ENCODE measurements at places on chromosomes 13 and 19.

- DNase-seq = no peak
These were observed 1587.1 kb downstream of the PCDH9 start for GRCh38 chr13:65642996-65643395.

- no peak for DNase-seq
These were observed 851 bp downstream of the ZNF320 start for GRCh38 chr19:52896431-52897137.

DNA sequence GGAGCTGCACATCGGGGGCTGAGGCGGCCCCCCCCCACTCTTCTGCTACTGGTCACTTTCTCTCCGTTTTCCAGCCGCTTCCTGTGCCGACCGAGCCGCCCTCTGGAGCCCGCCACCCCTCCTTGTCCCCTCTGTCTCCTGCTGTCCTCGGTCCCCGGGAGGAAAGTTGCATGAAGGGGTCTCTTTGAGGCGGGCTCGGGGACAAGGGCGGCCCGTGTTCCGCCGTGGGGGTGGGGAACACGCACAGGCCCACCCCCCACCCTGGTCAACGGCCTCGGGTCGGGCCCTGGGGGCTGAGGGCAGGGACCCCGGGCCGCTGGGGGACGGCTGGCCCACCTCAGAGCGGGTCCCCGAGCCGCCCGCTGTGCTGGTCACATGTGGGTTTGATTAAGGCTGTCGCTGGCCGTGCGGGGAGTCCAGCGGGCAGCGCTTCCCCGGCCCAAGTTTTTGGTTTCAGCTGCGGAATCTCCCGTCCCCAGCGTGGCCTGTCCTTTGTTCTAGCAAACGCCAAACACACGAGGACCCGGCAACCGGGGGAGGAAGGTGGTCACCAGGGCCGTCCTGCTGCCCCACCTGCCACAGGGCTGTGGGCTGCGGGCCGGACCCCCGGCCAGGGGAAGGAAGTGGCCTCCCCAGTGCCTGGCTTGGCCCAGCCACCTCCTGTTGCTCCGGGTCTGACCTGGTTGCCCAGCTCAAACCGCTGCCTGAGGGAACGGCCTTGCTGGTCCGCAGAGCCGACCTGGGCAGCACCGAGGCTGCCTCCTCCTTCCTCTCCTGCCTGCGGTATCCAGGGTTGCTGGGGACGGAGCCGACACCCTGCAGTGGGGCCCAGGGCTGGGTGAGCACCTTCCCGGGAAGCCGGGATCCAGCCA lies 1.9 kb downstream of the EFNA2 start:
- DNase-seq = no peak

- no peak for DNase-seq
These were observed 1.3 kb upstream of the LRCH1 start for GRCh38 chr13:46551410-46552302.

- no peak for DNase-seq
These were observed 19.2 kb upstream of the ZC3H13 start for GRCh38 chr13:46071590-46072249.

DNA sequence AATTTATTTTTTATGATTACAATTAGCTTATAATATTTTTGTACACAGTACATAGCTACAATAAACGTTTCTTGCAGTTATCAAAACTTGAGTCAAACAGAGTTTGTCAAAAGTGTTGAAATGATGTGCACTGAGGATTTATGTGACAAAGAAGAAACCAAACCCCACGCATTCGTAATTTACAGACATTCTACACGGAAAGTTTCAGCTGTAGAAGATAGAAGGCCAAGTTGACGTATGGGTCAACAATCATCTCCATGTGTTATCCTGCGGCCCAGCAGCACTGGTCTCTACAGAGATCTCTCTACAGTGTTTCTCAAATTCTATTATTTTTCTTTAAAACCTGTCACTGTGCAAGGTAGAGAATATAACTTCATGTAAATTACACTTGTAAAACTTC lies 1507.6 kb downstream of the PCDH9 start:
- no peak for DNase-seq

DNA sequence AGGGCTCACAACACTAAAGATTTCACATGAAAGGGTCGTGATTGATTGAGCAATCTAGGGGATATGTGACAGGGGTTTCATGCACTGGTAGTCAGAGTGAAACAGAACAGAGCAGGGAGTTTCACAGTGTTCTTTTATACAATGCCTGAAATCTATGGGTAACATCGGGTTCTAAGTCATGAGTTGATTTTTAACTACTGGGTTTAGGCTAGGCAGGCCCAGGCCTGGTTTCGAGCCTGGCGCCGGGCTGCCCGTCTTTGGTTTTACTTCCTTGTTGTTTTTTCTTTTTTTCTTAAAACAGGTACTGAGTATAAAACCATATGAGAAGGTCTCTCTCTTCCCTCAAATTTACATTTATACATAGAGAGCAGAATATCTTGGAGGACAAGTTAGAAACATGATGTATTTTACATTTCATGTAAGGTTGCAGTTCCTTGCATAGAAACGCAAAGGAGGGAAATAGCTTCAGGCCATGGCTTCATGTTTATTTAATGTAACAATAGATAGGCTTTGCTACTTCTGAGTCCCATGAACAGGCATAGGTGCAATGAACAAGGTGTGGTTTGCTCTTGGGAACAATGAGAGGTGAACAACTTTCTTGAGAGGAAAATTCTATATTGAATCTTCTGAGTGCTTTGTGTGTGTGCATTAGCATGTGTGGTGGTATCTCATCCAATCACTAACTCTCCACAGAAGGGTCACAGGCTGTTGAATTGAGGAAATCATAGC lies 128.9 kb upstream of the RXFP2 start:
- no peak for DNase-seq

DNA sequence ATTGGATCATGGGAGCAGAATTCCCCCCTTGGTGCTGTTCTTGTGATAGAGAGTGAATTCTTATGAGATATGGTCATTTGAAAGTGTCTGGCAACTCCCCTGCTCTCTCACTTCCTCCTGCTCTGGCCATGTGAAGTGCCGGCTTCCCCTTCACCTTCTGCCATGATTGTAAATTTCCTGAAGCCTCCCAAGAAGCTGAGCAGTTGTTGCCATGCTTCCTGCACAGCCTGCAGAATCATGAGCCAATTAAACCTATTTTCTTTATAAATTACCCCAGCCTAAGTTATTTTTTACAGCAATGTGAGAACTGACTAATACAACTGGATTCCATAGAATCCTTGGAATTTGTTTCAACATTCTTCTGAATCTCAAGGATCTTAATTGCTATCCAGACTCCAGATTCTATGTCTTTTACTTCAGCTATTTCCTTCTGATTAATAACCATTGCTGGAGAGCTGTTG lies 328.1 kb downstream of the SLITRK5 start:
- no peak for DNase-seq

- DNase-seq = no peak
These were observed 62.8 kb upstream of the EDNRB start for GRCh38 chr13:77981281-77981881.

DNA sequence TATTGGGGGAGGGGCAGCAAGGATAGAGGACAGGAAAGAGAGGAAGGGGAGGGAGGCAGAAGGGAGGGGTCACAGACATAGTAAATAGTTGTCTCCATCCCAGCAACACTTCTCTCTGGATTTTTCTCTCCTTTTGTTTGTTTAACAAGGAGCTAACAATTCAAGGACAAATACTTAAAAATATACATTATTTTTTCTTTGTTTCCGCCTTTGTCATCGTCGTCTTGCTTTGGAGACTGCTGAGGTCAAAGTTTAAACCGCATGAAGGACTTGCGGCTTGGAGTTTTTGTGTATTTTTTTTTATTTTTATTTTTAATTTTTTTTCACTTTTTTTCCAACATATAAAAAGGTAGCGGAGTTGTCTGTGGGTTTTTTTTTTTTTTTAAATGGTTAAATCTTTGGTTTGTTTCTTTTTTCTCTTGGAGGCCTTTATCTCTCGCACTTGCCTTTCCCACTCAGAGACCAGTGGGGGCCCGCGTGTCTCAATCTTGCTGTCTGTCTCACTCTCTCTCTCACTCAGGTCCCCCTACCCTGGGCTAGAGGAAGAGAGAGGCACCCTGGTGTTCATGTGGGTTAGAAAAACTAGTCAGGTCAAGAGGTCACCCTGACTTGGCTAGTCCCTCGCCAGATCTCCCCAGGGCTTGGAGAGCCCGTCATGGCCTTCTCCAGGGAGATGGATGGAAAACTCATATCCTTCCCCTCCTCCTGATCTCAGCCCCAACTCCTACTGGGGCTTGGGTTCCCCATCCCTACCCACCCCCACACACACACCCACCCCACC lies 11.0 kb downstream of the ZNF574 start:
- DNase-seq = no peak

DNA sequence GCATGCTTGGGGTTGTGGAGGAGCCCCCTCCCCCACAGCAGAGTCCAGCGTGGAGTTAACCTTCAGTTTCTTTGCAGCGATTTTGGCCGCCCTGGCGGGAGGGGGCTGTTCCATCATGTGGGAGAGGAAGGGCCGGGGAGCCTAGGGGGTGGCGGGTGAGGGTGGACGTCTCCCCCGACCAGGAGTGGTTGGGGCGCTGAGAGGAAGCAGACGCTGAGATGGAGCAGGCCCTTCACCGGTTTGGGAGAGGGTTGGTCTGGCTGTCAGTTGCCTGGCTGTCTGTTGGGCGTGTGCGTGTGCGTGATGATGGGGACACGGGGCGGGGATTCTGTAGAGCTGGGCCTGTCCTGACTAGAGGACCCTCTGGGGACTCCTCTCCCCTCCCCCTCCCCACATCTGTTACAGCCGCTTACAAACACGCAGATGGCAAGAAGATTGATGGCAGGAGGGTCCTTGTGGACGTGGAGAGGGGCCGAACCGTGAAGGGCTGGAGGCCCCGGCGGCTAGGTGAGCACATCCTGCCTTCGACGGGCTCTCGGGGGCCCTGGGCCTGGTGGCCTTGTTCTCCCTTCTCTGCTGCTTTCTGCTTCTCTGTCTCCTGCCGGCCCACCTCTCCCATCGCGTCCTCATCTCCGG lies 9.8 kb upstream of the LIN7B start:
- DNase-seq = no peak

- no peak for DNase-seq
These were observed 3.2 kb upstream of the PVR start for GRCh38 chr19:44640518-44640917.

GRCh38 chr19:49896863-49897621 lies at the start of gene IL4I1:
Gene IL4I1 (minus strand): TSS chr19:49896887. CDS start chr19:49896160, 727 bp downstream.
- no peak for DNase-seq

- DNase-seq = no peak
These were observed 12.6 kb upstream of the AXL start for GRCh38 chr19:41206456-41206855.

DNA sequence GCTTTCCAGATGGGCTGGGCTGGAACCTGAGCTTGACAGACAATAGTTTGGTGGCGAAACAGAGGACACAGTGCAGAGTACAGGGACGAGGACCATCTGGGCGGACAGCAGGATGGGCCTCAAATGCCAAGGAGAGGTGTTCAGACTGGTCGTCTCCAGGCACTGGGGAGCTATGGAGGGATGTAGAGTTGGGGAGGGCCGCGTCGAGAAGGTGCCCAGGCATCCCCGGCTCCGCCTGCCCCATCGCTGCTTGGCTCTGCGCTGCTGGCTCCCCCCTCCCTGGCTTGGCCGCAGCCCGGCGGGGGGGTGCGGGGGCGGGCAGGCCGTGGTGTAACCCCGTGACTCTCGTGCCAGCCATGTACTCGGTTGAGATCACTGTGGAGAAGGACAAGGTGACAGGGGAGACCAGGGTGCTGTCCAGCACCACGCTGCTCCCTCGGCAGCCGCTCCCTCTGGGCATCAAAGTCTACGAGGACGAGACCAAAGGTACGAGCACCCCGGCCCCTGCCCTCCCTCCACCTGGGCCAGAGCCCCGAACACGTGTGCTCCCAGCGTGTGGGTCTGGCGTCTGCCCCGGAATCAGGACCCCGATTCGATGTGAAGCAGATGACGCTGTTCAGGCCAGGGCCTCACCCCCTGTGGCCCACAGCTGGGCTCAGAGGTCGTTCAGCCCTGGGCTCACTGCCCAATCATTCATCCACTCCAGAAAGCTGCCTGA lies 10.8 kb upstream of the MISP start:
- no peak for DNase-seq

DNA sequence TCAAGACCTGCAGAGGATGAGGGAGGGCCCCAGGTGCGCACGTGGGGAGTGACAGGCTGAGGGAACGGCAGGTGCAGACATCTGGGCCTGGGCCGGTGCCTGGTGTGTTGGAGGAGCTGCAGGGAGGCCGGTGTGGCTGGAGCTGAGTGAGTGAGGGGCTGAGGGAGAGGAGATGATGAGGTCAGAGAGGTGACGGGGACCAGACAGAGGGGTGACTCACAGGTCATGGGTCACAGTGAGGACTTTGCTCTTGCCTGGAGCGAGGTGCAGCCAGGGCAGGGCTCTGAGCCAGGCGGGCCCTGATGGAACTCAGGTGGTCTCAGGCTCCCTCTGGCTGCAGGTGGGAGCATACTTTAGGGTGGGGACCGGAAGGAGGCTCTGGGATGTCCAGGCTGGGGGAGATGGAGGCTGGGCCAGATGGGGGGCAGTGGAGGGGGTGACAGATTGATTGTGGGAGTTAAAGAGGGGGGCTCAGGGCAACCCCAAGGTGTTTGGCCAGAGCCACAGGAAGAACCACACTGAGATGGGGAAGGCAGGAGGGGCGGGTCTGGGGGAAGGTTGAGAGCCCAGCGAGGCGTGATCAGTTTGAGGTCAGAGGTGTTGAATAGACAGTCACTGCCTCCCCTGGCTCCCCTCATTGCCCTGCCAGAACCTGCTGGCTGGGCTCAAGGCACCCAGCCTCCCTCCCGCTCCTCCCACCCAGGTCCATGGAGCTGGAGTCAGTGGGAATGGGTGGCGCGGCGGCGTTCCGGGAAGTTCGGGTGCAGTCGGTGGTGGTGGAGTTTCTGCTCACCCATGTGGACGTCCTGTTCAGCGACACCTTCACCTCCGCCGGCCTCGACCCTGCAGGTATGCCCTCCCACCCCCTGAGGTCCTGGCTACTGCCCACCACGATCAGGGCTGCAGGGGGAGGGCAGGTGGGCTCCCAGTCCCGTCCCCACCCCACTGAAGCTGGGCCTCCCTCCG lies 8.4 kb downstream of the ARHGAP33 start:
- no peak for DNase-seq

DNA sequence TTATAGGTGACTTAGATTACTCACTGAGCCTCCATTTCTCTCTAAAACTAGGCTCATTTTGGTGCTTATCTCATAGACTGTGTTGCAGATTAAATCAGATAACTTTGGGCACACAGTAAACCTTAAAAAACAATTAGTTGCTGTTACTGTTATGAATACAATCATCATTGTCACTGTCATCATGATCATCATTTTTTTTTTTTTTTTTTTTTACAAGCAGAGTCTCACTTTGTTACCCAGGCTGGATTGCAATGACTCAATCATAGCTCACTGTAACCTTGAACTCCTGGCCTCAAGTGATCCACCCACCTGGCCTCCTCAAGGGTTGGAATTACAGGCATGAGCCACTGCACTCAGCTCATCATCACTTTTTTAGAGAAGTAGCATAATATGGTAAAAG lies 60.0 kb downstream of the VWA8 start:
- DNase-seq = no peak

All from cortex of kidney (tissue), 1 donor.